ENCODE measurements at places on chromosomes 12 and 14.

GRCh38 chr14:58288106-58288792 lies 10.1 kb upstream of the ARID4A start:
- ATAC-seq: peak; percentile 60

GRCh38 chr14:92585981-92586937 lies 72.7 kb downstream of the RIN3 start:
- peak; percentile 82 for ATAC-seq

GRCh38 chr12:11723993-11724392 lies 74.5 kb downstream of the ETV6 start:
- peak; percentile 39 for ATAC-seq

- no peak for ATAC-seq
These were observed 3.3 kb downstream of the C12orf56 start for GRCh38 chr12:64387197-64387816.

GRCh38 chr14:73755434-73756014 lies 41.3 kb upstream of the PNMA1 start:
- no peak for ATAC-seq

DNA sequence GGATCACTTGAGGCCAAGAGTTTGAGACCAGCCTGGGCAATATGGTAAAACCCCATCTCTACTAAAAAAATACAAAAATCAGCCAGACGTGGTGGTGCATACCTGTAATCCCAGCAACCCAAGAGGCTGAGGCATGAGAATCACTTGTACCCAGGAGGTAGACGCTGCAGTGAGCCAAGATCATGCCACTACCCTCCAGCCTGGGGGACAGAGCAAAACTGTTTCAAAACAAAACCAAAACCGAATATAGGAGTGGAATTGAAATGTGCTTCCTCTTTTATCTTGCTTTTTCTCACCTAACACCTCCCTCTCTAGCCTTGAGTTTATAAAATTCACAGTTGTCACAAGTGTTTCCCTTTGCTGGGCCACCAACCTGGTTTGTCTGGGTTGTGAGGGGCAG lies 181.9 kb downstream of the PAH start:
- ATAC-seq: no peak

GRCh38 chr14:67641902-67642749 lies 22.4 kb downstream of the ARG2 start:
- ATAC-seq: no peak

DNA sequence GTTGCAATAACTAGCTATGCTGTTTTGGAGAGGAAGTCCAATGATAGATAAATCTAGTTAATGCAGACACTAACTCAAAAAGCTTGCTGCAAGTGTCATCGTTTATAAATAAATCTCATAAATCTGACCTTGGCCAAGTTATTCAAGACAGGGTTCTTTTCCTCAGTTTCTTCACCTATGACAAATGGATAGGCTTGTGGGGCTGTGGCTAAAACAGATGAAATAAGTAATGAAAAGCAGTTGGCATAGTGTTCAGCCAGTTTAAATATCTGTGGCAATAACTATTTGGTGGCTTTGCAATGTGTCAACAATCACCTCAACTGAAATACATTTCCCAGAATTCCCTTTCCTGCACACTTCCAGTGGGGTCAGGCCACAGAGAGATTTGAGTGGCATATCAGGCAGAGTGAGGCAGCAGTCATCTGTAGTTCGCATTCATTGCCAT lies 169.9 kb downstream of the DYRK2 start:
- no peak for ATAC-seq

DNA sequence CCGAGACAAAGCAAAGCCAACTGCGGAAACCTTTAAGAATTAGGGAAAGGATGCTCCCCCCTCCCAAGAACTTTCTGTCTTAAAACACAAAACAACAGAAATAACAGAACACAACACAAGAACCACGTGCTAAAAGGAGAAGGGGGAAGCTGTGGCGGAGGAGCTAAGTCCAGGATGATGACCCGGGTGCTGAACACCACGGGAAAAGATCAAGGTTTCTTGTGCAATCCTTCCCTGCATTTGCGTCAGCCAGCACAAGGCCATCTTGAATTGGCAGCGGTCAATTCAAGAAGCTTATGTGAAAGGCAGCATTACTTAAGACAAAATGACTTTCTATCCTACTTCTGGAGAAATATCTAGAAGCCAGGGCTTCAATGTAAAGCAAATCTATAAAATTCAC lies 11.0 kb upstream of the CREBL2 start:
- no peak for ATAC-seq

GRCh38 chr12:67141296-67142018 lies 127.7 kb upstream of the CAND1 start:
- ATAC-seq: no peak

GRCh38 chr12:47190271-47190750 lies 110.6 kb upstream of the AMIGO2 start:
- ATAC-seq: no peak

DNA sequence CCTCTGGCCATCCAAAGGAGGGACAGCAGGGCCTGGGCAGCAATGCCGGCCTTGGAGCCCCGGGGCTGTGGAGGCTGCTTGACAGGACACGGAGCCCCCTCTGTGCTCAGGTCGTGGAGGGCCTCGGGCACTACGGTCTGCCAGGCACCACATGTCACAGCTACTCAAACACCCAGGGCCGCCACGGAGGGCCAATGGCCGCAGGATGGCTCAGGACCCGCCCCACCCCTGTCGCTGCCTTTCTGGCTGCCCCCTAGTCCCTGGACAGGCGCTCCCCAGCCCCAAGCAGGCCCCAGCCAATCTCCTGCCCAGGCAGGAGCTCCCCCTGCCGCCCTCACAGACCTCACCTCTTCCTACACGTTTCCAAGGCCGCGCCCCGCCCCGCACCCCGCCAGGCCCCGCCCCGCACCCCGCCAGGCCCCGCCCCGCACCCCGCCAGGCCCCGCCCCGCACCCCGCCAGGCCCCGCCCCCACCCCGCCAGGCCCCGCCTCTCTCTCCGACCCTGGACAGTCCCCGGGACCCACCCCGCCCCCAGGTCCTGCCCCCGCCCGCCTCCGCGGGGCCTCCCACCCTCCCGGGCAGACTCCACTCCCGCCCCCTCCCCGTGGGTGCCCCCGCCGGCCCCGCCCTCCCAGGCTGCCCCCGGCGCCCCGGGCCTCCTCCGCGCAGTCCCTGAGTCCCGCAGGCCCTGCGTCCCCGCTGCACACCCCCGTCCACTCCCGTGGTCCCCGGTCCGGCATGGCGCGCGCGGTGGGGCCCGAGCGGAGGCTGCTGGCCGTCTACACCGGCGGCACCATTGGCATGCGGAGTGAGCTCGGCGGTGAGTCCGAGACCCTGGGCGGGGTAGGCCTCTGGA lies at the start of gene ASPG:
TSS of gene ASPG (plus strand) at position 669 of the 857 bp plus-strand sequence. CDS start at position 740, 71 bp downstream.
- ATAC-seq: no peak

- no peak for ATAC-seq
These were observed 67.8 kb downstream of the NTF3 start for GRCh38 chr12:5499566-5500330.

DNA sequence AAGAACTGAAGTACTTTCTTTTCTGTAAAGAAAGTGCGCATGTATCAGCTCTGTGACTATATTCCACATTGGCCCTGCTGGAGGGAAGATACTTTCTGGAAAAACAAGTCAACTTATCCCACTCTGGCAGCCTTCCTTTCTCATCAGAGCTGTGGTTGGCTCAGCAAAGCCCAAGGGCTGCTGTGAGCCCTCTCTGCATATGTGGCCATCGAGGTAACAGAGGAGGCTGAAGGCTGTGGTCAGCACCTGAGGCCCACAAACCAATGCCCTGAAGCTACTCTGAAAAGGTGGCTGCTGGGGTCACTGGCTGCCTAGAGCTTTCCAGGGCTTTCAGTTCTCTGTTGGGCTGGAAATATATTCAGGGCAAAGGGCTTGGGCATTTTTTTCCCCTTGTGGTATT lies 70.8 kb upstream of the IGF1 start:
- ATAC-seq: no peak

GRCh38 chr12:24861766-24862540 lies 86.9 kb downstream of the BCAT1 start:
- ATAC-seq: no peak

DNA sequence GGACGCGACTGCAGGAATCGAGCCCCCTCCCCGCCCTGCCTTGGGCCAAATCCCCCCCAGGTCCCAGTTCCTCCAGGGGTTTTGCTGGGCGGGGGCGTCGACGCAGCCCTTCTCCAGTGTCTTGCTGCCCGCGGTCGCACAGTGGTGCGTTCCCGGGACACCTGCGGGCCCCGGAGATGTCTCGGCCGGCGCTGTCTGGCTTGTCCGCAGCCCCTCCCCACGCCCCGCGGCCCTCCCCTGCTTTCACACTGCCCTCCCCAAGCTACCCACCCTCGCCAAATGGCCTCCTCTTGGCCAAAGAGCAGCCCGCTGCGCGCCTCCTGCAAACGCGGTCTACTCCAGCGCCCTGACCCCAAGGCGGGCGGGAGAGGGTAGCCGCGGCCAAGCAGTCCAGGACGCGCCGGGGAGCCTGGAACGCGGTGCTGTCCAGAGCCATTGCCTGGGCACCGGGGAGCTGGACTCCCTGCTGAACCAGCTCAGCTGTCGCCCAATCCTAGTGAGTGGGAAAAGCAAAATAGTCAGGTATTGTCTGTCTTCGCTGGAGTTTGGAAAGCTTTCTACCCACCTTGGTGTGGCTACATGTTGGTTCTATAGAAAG lies 122.0 kb downstream of the AACS start:
- ATAC-seq: no peak

- ATAC-seq: no peak
These were observed 6.3 kb downstream of the B4GALNT3 start for GRCh38 chr12:466039-466438.

GRCh38 chr14:74362361-74362915 lies 14.2 kb downstream of the VRTN start:
- ATAC-seq: peak; percentile 94

GRCh38 chr12:58225203-58225877 lies 284.0 kb downstream of the ATP23 start:
- ATAC-seq: no peak

- ATAC-seq: no peak
These were observed 132.2 kb upstream of the NUDT4 start for GRCh38 chr12:93245543-93245942.

DNA sequence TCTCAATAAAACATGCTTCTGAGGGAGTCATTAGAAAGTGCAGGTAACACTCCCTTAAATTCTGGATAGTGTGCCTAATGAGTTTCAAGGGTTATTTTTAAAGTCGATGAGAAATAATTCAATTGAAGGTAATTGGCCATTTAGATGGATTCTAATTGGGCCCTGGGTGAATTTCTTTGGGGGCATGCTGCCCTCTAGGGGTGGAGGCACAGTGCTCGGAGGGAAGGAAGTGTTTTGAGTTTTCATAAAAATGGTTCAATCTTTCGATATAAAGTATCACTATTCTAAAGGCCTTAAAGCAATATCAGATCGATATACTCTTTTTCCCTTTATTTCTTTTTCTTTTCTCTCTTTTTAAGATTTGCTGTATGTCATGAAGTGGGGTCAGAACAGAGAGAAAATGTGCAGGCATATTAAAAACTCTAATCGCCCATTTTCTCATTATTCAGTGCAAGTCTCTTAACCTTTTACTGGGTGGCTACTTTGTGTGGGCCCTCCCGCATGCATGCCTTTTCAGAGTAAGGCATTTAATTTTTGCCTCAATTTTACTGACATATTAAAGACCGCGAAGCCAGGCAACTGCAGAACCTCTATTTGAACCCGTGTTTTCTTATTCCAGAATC lies 25.5 kb downstream of the NKX2-8 start:
- peak; percentile 88 for ATAC-seq

DNA sequence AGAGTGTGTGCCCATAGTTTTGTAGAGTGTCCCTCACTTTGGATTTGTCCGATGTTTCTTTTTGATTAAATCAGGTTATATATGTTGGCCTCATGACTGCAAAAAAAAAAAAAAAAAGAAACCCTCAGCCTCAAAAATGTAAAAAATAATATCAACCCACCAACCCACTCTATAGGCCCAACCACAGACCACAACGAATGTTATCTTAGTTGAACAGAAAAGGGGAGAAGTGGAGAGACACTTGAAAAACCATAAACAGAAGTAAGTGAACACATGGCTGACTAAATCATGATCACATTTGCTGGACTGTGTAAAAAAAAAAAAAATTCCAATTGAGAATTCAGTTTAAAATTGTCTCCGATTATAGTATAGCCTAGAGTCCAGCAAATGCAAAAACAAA lies 45.5 kb upstream of the ST8SIA1 start:
- ATAC-seq: no peak

- no peak for ATAC-seq
These were observed 983 bp downstream of the MYF6 start for GRCh38 chr12:80708259-80708974.

DNA sequence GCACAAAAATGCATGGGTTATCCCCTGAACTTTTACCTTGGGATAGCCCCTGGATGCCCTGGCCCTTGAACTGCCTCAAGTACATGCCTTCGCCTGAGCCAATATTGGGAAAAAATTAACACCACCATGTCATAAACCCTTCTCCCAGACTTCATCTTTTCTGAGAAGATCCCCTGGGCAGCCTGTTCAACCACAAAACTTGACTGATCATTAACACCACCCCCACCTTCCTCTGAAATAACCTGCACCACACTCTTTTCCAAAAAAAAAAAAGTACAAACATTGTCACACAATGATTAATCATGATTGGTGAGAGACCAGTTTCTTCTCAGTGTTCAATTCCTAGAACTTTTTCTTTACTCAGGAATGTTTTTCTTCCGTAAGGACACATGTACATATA lies 217.9 kb downstream of the PAX9 start:
- ATAC-seq: no peak

DNA sequence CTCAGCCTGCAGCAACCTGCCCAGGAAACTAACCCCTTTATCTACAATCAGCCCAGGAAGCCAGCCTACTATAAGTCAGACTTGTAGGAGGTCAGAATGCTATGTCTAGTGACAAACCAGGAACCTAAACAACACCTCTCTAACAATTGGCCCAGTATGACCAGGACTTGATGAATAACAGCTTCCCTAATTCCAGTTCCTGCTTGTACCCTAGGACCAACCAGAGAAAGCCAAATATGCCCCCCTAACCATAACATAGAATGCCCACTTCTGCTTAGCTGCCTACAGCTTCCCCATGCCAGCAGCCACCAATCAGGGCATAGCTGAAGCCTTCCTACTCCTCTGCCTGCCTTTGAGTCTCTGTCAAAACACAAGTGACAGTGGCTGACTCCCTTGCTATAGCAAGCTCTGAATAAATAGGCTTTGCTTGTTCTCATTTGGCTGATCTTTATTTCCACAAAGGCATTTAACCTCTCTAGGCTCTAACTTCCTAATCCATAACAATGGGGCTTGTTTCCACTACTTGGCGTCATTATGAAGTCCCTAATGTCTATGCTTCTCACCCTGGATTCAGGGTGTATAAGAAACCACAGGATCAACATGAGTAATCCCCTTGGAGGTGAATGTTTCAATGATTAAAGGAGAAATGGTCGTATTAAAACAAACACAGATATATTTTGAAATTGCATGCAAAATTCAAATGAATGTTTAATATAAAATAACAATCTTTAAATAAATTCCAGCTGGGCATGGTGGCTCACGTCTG lies 220.2 kb downstream of the ANO6 start:
- no peak for ATAC-seq

GRCh38 chr14:22650046-22650739 lies 6.0 kb upstream of the OR6J1 start:
- ATAC-seq: no peak

- ATAC-seq: peak; percentile 38
These were observed 100.8 kb downstream of the PPHLN1 start for GRCh38 chr12:42426746-42427145.

GRCh38 chr14:83247924-83248639 lies 1714.4 kb upstream of the SEL1L start:
- ATAC-seq: no peak

Data from SK-N-SH treated with all-trans-retinoic acid at 6 μM for 48 hours (cell line).